ENCODE measurements at places on chromosomes 12 and 14. TPM values are rescaled to one million over a fixed set of nuclear protein-coding genes. Genes with fewer than 3 reads are reported as not detected.

GRCh38 chr14:95039259-95039992, 117.9 kb downstream of the DICER1 start:
- peaks cover 15% of the 10 kb centered on the region for H3K27me3 ChIP-seq
- H3K4me1 ChIP-seq = no peaks in the 10 kb centered on the region
- no peak overlapping the region for H3K27ac ChIP-seq
- no peak for DNase-seq
- no peak overlapping the region for H3K4me3 ChIP-seq

- no peak overlapping the region for H3K4me3 ChIP-seq
- no peaks in the 10 kb centered on the region for H3K4me1 ChIP-seq
- H3K27me3 ChIP-seq = peaks cover 6% of the 10 kb centered on the region
- H3K27ac ChIP-seq = no peak overlapping the region
These were observed 153.0 kb upstream of the DIO3 start for GRCh38 chr14:101408077-101408831.

GRCh38 chr12:67969134-67969802, 20.0 kb upstream of the IFNG-AS1 start:
- no peaks in the 10 kb centered on the region for H3K36me3 ChIP-seq
- H3K27ac ChIP-seq = no peak overlapping the region
- no peaks in the 10 kb centered on the region for H3K4me1 ChIP-seq

DNA sequence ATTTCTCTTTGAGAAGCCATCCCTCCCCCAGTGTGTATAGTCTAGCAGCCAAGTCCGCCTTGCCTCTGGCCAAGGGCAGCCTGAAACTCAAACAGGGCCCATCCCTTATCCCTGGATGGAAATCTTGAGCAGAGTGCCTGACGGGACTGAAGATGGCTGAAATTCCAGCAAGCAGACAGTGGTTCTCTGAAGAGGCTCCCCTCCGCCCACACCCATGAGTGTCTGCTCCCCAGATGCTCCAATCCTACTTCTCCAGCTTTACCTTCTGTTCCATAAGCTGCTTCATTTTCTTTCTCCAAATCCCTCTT, 396.2 kb downstream of the NUAK1 start:
- H3K36me3 ChIP-seq = no peaks in the 10 kb centered on the region
- H3K4me1 ChIP-seq = no peaks in the 10 kb centered on the region
- no peak overlapping the region for H3K27ac ChIP-seq
- H3K4me3 ChIP-seq = no peak overlapping the region
- no peaks in the 10 kb centered on the region for H3K27me3 ChIP-seq

DNA sequence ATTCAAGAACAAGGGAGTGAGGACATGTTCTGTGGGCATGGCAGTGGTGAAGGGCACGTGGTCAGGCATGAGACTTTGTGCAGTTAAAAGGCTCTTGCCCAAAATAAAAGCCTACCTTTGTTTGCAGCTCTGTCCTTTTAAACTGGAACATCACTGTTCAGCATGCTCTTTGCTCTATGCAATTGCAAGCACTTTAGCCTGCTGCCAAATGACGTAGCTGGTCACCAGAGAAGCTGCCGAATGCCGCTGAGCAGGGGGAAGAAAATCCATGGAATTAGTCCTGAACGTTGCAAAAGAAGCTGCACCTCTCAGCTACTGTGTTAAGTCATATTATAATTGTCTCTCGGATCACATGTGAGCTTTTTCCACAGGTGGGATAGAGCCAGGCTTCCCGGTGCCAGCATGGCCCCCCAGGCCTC, 176.3 kb upstream of the DIO2 start:
- no peak overlapping the region for H3K4me3 ChIP-seq
- no peak overlapping the region for H3K27ac ChIP-seq
- no peaks in the 10 kb centered on the region for H3K4me1 ChIP-seq
- H3K27me3 ChIP-seq = no peaks in the 10 kb centered on the region

TMEM30B gene
- 1.4 TPM for total RNA-seq

- H3K4me3 ChIP-seq = no peak overlapping the region
- no peaks in the 10 kb centered on the region for H3K36me3 ChIP-seq
- H3K4me1 ChIP-seq = no peaks in the 10 kb centered on the region
These were observed 21.3 kb upstream of the FAM234B start for GRCh38 chr12:13022851-13023271.

DNA sequence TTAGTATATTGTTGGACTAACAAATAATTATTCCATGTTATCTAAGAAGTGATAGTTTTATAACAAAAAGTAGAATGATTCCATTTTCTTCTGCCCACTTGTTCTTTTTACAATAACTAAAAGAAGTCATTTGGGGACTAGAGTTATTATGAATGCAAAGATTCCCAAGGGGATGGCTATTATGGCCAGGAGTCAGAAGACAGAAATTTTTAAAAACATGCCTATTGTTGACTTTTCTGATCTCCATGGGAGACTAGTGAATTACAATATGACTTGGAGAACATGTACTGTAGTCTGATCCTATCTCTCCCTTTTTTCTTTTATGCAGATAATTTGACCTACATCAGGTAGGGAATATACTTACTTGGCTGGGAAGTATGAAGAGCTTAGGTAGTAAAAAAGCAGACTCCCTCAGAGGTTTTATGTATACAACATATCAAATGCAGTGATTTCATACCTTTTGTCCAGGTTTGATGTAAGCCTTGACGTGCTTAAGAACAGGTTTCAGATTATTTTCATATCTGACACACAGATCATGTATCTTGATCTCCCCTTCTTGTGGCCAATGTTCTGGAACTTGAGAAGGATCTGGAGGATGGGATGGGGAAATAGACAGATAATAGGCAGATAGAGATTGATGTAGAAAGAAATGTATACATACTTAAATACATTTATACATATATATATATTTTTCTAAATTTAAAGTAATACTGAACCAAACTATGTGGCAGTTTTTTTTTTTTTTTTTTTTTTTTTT, 41.0 kb upstream of the KCNJ8 start:
- no peaks in the 10 kb centered on the region for H3K36me3 ChIP-seq
- no peaks in the 10 kb centered on the region for H3K4me1 ChIP-seq
- DNase-seq = no peak
- no peak overlapping the region for H3K27ac ChIP-seq
- no peaks in the 10 kb centered on the region for H3K27me3 ChIP-seq

DNA sequence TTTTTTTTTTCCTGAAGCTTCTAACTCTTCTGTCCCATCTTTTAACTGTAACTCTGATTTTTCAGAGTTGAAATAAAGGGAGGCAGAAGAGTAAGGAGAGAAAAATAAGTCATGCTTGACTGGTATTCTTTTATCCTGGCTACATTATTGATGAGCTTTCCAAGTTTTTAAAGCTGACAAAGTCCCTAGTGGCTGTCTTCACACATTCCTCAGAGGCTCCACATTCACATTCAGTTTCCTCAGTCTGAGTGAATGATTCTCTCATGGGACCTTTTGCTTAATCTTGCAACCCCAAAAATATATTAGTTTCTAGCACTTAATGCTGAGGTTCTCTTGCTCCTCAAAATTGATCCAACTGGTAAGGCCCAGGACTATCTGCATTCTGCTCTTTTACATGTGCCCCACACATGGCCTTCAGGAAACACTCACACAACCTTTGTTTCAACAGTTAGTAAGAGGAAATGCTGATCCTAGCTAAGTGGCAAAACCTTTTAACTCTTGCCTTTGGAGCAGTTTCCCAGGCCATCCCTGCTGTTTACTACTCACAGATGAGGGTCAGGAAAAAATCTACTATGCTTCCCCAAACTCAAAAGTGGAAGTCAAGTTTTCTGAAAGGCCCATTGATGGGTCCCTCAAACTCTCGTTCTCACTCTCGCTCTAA, 61.7 kb upstream of the SLC6A15 start:
- no peaks in the 10 kb centered on the region for H3K36me3 ChIP-seq
- H3K4me1 ChIP-seq = no peaks in the 10 kb centered on the region
- H3K27ac ChIP-seq = no peak overlapping the region

- no peak for DNase-seq
- H3K27me3 ChIP-seq = peaks cover 28% of the 10 kb centered on the region
- no peak overlapping the region for H3K27ac ChIP-seq
- peak overlapping the region; percentile 89 for H3K4me3 ChIP-seq
- H3K36me3 ChIP-seq = peaks cover 8% of the 10 kb centered on the region
These were observed 384 bp upstream of the SMUG1 start for GRCh38 chr12:54189198-54189539.

C12orf54 gene
- not detected for total RNA-seq

DNA sequence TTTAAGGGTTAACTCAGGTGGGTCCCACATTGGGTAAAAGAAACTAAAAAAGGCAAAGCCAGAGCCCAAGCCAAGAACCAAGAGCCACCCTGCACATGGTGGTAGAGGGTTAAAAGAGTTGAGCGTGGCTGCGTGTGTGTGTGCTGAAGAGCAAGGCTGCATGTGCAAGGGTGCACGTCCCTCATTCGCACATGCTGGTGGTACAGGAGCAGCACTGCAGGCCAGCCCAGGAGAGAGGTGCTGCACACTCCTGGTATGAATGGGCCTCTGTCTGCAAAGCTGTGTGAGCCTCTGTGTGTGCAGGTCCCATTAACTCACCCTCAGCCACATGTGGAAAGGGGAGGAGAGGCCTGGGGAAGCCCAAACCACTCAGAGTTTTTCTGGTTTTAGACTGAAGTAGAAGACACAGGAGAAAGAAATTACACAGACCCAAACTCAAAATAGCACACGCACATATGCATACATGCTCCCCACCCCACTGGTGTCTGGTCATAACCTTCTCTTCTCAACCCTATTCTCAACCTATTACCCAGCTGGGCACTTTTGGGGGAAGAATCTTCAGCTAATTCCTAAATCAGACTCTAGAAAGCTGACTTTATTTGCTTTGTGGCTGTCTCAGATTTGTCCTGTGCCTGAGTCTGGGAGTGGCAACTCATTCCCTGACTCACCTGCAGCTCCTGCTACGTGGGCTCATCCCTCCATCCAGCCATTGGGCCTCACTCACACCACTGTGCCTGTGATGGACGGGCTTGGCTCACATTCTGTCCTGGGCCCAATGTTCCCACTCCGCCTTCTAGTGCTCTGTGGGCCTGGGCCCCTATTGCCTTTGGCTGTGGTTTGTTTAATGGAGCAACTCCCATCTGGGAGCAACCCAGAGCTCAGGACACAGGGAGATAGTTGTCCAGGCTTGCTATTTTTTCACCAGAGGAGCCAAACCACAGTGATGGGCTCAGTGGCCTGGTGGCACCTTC, 30.8 kb upstream of the COL2A1 start:
- H3K4me1 ChIP-seq = peaks cover 5% of the 10 kb centered on the region
- H3K27ac ChIP-seq = no peak overlapping the region
- DNase-seq = no peak

DNA sequence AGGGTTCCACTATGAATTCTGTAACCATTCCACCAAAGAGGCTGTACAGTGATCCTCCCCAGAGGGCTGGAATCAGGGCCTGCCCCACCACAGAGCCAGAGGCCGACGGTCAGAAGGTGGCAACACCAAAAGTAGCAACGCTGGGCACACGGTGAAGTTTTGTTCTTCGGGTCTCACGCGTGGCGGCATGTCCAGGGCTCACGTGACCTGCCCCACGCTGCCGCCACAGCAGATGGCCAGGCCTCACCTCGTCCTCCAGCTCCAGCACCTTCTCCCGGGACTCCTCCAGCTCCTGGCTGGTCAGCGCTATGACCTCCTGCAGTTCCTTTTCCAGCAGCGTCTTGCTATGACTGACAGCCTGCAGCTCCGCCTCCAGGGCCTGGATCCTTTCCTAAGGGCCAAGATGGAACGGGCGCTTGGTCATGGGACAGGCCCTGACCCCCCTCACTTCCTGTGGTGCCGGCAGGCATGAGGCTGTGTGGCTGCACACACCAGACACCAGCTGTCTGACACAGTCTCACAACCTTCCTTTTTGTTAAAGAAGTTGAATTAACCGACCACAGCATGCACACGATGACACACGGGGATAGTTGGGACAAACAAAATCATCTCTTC, 22.4 kb upstream of the ANKLE2 start:
- H3K27ac ChIP-seq = no peak overlapping the region
- peaks cover 36% of the 10 kb centered on the region for H3K36me3 ChIP-seq
- H3K4me3 ChIP-seq = no peak overlapping the region
- no peaks in the 10 kb centered on the region for H3K27me3 ChIP-seq
- peaks cover 5% of the 10 kb centered on the region for H3K4me1 ChIP-seq
- no peak for DNase-seq

DNA sequence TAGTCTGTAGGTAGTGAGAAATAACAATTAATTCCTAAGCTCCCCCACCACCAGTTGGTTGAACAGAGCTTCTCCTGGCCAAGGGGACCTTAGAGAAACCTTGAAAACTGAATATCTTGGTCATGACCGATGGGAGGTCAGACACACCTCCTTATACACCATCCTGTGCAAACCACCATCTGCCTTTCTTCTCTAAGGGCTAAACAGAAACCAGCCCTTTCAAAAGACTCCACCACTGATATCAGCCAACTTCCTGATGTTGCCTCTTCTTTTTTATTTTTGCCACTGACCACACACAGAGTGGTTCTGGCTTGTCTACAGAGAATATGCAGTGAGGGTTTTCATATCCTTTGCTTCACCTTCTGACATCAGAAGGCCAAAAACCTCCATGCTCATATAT, 977.7 kb upstream of the SEL1L start:
- no peaks in the 10 kb centered on the region for H3K4me1 ChIP-seq
- H3K27me3 ChIP-seq = no peaks in the 10 kb centered on the region
- H3K36me3 ChIP-seq = no peaks in the 10 kb centered on the region
- no peak overlapping the region for H3K27ac ChIP-seq
- no peak for DNase-seq

ERP27 gene
- total RNA-seq = 10.1 TPM

DNA sequence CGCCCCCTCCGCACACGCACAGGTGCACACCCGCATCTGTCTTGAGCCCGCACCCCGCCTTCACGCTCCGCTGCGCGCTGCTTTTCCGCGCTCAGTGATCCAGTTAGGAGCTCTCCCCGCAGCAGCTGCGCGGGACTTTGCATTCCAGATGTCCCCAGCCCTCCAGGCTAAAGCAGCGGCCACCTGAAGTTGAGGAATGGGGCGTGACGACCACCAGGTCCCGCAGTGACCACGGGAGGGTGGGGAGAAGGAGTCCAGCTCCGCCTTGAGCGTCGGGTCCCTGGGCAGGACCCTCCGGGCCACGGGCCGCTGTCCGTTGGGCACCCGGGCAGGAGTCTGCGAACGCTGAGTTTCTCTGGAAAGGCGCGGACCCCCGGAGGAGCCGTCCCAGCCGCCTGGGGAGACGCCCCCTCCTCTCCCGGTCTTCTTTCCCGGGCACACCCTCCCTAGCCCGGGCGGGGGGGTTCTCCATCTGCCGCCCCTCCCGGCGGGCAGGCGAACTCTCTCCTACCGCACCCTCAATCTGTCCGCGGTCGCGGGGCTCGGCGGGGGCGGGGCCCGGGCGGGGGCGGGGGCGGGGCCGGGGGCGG, 334 bp upstream of the TMEM132C start:
- H3K4me1 ChIP-seq = no peaks in the 10 kb centered on the region
- H3K4me3 ChIP-seq = no peak overlapping the region
- H3K36me3 ChIP-seq = no peaks in the 10 kb centered on the region

DNA sequence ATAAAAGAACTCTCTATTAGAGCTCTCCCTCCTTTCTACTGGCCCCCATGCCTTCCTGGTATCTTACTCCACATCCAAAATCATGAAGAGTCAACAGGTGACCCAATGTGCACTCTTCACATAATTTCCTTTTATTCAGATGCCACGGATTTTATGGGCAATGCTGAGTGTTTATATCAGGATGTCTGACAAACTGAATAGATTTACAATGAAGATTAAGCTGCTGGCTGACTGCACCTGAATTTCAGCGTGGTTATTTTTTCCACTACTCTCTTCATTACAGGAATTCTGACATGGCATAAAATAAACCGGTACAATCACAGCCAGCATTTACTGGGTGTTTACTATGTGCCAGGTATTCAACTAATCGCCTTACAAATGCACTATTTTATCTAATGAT, 29.4 kb upstream of the CERS5 start:
- peaks cover 10% of the 10 kb centered on the region for H3K36me3 ChIP-seq
- H3K4me3 ChIP-seq = no peak overlapping the region
- DNase-seq = no peak
- no peak overlapping the region for H3K27ac ChIP-seq
- H3K4me1 ChIP-seq = peaks cover 1% of the 10 kb centered on the region

Measured in activated naive CD8-positive, alpha-beta T cell treated with anti-CD3 and anti-CD28 coated beads, Interleukin-2, amount 10 ng/mL, durations not matched to agents 7 days and 5 days (primary cell).